Naive thymus-derived CD8-positive, alpha-beta T cell (primary cell): ENCODE measurements at places on chromosomes 11 and 22.

- DNase-seq, result no peak
These were observed 166.0 kb downstream of the KIRREL3 start for GRCh38 chr11:126834573-126834972.

- no peak for DNase-seq
These were observed 12.9 kb upstream of the ARHGAP42 start for GRCh38 chr11:100674212-100674611.

DNA sequence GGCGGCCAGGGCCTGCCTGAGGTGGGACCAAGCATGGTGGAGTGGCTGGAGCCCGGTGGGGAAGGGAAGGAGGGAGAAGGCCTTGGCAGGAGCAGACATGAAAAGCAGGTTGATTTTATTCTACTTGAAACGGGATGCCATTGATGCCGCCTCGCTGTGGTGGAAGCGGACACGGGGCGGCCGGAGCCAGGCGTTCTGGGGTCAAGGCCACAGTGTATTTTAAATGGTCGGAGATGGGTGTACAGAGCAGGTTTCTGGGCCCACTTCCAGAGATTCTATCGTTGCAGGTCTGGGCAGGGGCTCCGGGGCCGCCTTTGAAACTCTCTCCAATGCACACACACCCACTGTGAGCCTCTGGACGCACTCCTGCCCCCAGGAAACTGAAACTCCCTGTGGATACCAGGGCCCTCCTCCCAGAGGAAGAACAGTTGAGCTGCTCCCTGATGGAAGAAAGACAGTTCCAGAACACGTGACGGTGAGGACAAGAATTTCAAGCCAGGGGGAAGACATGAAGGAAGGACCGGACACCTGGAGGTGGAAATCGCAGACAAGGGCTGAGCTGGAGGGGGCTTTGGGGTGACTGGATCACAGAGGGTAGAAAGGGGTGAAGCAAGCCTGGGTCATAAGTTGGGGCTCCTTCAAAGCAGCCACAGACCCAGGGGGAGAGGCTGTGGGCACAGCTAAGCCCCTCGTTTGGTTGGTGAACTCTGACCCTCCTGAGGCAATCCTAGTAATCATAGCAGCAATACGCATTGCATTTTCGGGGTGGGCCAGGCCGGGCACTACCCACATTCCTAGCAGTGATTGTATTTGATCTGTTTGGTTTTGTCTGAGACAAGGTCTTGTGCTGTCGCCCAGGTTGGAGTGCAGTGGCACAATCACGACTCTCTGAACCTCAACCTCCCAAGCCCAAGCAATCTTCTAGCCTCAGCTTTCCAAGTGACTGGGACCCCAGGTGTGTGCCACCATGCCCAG is 12.3 kb upstream of the LINC01488 start:
- DNase-seq, result no peak

GRCh38 chr11:130118165-130118564 is 41.4 kb upstream of the ST14 start:
- DNase-seq, result no peak

GRCh38 chr11:40597546-40598113 is 861.8 kb downstream of the LRRC4C start:
- DNase-seq, result no peak

GRCh38 chr11:20363500-20364340 is at the start of gene HTATIP2:
Gene HTATIP2 (plus strand): TSS chr11:20363714. CDS start chr11:20364238, 524 bp downstream.
- DNase-seq, result peak; percentile 54

- DNase-seq, result no peak
These were observed 7.8 kb downstream of the ELFN2 start for GRCh38 chr22:37419370-37419968.

DNA sequence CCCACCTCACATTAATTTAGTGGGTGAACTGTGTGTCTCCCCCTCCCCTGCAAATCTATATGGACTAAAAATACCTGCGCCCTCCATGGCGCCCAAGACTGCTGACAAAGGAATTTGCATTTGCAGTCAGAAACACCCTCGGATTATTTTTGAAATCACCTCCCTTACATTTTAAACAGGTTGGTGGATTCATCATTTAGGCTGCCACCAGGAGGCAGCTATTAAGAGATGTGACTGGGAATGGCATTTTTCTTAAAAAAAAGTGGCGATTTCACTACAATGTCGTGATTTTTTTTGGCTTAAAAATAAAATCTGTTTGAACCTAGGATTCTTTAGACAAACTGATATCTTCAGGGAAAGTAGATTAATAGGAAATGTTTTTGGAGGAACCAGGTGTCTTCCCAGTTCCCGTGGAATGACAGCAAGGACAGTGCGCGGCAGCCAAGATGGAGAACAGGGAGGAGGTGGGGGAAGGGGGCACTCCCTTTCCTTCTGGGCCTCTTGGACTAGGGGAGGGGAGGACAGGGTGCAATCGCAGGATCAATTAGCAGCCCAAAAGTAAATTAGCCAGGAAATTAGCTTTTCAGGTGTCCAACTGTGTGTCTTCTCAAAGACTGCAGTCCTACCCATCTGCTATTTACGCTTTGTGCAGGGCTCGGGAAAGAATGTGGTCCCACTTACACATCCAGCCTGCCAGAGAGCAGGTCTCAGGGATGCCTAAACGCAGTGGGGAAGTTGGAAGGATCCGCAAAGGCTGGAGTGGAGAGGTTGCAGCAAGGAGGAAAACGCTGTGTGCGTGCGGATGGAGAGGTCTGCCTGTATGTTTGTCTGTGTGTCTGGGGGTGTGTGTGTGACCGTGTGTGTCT is 496.4 kb downstream of the NTM start:
- no peak for DNase-seq

- DNase-seq, result no peak
These were observed 966 bp downstream of the SMTN start for GRCh38 chr22:31081963-31082605.

GRCh38 chr11:34356576-34356912 is 1.3 kb downstream of the ABTB2 start:
- DNase-seq, result no peak

DNA sequence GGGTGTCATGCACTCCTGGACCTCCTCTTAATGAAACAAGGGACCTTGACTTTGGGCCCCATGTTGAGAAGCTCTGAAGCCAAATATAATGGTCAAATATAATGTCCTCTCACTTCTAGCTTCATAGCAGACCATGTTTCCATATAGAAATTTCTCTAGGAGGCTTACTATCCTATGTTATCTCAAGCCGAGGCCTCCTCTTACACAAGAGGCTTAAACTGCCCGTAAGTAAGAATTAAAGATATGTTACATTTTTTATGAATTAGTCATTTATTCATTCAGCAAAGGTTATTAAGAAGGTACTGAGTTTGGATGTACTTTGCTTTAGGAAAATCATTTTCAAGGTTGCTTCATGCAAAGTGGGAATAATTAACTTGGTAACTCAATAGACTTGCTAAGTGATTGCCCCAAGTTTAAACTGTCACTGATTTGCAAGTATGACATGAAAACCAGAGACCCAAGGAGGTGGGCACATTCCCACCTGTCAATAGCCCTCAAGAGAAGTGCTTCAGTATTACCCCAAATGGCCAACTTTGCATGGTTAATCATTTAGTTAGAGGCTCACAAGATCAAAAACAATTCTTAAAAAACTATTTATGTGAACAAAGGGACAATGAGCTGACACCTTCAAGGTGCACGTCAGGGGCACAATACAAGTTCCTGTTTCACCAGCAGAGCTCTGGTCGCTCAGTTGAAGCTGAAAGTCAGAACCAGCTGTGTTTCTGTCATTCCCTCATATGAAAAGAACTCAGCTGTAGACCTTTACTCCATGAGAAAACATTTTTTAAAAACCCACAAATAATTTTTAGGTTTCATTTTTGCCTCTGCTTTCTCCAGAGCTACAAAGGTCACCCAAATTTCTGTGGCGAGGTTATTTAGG is 20.9 kb downstream of the BDNF start:
- DNase-seq, result no peak

- DNase-seq, result no peak
These were observed 67.8 kb downstream of the FAM168A start for GRCh38 chr11:73530109-73530508.

- no peak for DNase-seq
These were observed 25.1 kb downstream of the ADAMTS8 start for GRCh38 chr11:130403271-130403804.

GRCh38 chr11:100152766-100153165 is 534.3 kb upstream of the ARHGAP42 start:
- no peak for DNase-seq

- DNase-seq, result peak; percentile 10
These were observed 845 bp downstream of the MPPED2 start for GRCh38 chr11:30585125-30585891.

DNA sequence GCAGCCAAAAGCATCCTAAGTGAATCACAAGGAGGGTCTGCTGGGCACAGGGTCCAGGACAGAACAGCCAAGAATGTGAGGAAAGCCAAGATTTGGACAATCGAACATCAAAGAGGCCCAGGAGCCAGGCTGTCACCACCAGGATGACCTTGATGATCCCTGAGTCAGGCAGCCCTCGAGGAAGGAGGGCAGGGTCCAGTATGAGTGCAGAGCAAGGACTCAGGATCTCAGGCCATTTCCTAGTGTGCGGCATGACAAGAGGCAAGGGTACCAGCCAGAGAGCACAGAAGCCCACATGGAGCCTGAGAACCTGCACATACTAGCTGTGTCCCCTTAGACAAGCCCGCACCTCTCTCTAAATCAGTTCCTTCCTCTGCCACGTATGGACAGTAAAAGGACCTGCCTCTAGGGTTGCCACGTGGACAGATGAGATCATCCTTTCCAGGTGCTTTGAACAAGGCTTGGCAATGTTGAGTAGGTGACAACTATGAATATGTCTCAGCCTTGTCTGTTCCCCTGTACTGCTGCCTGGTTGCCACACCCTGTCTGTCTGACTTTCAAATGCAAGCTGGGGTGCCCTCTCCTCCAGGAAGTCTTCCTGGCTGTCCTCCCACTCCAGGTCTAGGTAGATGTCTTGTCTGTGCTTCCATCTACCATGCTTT is 32.2 kb upstream of the ISX start:
- no peak for DNase-seq

DNA sequence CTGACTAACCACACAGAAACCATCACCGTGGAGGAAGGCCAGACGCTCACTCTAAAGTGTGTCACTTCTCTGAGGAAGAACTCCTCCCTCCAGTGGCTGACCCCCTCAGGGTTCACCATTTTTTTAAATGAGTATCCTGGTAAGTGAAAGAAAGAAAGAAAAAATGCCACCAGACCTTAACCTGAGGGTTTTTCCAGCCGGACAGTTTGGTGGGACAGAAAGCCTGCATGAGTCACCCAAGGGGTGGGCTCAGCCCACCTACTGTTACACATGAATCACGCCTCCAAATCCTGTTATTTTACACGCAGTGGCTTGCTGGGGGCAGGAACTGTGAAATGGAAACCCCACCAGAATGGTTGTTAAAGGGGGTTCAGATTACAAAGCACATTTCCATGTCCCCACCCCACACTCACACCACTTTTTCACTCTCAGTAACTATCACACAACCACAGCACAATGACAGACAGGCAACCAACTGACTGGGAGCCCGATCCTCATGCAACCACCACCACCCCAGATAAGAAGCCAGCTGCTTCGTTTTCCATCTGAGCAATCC is 11.9 kb downstream of the CRTAM start:
- no peak for DNase-seq

GRCh38 chr11:116515664-116516184 is 257.1 kb downstream of the BUD13 start:
- no peak for DNase-seq

DNA sequence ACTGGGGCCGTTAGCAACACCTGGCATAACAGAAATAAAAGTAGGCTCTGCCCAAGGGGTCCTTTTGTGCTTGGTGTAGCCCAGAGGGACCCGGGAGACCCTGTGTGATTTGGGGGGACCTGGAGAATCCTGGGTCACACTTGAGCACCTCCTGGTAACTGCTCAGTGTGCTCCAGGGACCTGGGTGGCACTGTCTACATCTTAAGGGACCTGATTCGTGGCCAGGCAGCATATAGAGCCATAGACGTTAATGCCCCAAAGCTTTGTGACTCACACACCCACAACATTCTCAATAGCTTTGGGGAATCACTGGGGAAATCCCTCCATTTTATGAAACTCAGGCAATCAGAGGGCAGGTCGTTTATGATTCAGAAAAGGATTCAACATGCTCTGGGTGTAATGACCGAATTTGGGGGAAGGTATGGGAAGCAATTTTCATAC is 3.6 kb upstream of the IGF2 start:
- no peak for DNase-seq

DNA sequence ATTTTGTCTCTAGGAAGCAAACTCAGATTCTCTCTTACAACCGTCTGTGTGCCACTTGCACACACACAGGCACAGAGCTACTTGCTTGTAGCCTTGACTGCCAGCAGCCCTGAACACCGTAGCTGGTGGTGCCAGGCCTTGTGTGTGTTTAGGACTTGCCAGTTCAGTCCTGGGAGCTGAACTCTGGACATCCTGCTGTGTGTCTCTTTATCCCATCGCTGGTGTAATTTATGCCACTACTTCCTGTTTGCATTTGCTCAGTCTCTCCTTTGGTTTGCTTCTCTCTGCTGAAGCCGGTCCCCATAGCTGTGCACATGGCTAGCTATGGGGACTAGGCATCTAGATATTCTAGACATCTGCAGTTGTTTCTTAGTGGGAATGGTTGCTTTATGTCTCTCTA is 24.0 kb downstream of the MARK2 start:
- no peak for DNase-seq

DNA sequence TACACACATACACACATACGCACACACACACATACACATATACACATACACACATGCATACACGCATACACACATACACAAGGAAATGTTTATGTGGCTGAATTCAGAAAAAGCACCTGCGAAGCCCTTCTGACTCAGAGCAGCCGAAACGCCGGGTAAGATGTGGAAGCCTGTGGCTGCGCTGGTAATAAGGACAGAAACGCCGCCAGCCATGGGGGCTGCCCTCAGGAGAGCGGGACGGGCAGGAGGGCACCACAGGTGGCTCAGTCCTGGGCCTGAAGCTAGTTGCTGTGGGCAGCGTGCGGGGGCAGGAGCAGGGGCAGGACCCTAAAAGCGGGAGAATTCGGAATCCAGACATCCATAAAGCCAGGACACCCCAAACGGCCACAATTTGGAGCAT is 378.3 kb downstream of the BRD1 start:
- DNase-seq, result no peak

- no peak for DNase-seq
These were observed 252.9 kb downstream of the BLID start for GRCh38 chr11:121863126-121863525.

GRCh38 chr22:42562684-42563083 is 8.9 kb downstream of the SERHL2 start:
- DNase-seq, result no peak

- peak; percentile 30 for DNase-seq
These were observed 15.9 kb downstream of the CRELD2 start for GRCh38 chr22:49934160-49934890.

GRCh38 chr11:123302751-123303195 is 107.7 kb upstream of the CLMP start:
- DNase-seq, result no peak
